Panc1 (cell line): ENCODE measurements at places on chromosomes 13 and 19. TPM values are rescaled to one million over a fixed set of nuclear protein-coding genes. Genes with fewer than 3 reads are reported as not detected.
A peak's percentile ranks its signal among the peaks of the same experiment; 100 is the strongest.

DNA sequence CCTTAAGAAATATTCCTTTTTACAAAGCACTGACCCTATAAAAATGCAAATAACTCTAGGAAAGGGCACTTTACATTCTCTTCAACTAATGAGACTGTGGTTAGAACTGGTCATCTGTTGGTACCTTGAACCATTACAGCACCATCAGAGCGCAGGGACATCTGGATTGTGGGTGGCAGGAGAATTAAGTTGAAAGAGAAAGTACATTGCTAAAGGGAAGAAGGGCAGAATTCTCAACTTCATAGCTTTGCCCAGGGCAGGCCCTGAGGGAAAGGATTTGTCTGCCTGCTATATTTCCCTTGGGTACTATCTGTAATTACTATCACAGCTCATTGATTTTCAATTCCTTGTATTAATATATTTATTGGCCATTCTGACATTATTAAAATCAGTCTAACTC is 196.8 kb downstream of the KLF12 start:
- no peaks in the 10 kb centered on the region for H3K27me3 ChIP-seq
- H3K4me1 ChIP-seq = peaks cover 7% of the 10 kb centered on the region
- no peak overlapping the region for H3K27ac ChIP-seq
- DNase-seq = no peak

- no peaks in the 10 kb centered on the region for H3K27me3 ChIP-seq
- no peak overlapping the region for H3K4me3 ChIP-seq
- no peak overlapping the region for H3K27ac ChIP-seq
- DNase-seq = no peak
- no peaks in the 10 kb centered on the region for H3K4me1 ChIP-seq
Observed at GRCh38 chr13:45473627-45474026, 8.9 kb downstream of the COG3 start.

DNA sequence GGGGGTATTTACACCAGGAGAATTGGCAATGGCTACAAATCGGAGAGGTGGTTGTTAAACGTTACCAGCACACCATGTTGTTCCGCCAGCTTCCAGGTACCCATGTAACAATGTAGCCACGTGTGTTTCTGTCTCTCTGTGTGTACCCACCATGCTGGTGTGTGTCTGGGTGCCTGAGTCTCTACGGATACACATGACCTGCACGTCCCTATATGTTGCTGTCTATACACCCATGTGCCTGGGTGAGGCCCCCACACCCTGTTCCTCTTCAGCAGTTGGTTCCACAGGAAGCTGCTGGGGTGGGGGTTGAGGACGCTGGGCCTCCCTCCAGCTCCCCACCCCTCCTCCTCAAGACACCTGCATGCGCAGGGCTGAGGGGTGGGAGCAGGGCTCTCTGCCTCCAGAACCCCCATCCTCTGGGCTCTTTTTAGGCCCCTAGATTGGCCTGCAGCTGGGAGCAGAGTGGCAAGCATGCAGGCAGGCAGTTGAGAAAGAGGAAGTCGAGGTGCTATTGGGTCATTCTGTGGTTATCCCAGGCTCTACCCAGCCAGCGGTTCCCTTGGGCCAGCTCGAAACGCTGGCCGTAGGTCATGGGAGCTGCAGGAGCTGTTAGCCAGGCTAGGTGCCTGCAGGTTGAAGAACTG is at the start of gene ARHGEF18:
Gene ARHGEF18 (plus strand): TSS at position 351 of the 644 bp plus-strand sequence. CDS start 13,954 bp downstream, outside the sequence.
- H3K36me3 ChIP-seq = no peaks in the 10 kb centered on the region
- no peak within 1 kb of the TSS for H3K27ac ChIP-seq
- H3K4me3 ChIP-seq = no peak within 1 kb of the TSS

GRCh38 chr19:49560358-49560900 is 19.9 kb downstream of the NOSIP start:
- H3K4me3 ChIP-seq = no peak overlapping the region
- H3K36me3 ChIP-seq = no peaks in the 10 kb centered on the region; the same call in 1 of the 2 replicates
- no peak for DNase-seq
- H3K27me3 ChIP-seq = no peaks in the 10 kb centered on the region
- no peak overlapping the region for H3K27ac ChIP-seq

DNA sequence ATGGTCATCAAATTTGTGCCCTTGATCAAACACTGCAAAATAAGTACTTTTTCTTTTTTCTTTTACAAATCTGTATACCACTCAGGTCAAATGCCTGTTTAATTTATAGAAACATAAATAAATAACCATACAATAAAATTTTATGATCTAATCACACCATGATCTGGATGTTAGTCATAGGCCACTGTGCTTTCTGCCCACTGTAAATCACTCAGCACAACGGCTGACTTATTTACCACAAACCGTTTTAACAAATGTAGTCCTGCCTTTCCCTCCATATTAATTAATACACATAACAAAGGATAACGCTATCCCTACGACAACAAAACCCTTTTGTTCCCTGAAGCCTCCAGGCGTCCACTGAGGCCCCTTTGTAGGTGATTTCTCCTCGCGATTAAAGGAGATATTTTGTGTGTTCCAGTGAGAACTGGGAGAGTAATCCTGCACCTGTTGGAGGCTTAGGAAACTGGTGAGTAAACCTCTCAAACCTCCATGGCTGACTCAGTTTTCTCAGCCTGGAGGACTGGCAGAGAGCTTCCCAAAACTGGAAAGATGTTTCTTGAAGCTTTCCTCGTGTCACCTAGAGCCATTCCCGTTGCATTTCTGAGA is 477.1 kb upstream of the SGCG start:
- no peak overlapping the region for H3K27ac ChIP-seq
- H3K36me3 ChIP-seq = no peaks in the 10 kb centered on the region
- no peaks in the 10 kb centered on the region for H3K4me1 ChIP-seq
- peak; percentile 4 for DNase-seq
- no peaks in the 10 kb centered on the region for H3K27me3 ChIP-seq

DNA sequence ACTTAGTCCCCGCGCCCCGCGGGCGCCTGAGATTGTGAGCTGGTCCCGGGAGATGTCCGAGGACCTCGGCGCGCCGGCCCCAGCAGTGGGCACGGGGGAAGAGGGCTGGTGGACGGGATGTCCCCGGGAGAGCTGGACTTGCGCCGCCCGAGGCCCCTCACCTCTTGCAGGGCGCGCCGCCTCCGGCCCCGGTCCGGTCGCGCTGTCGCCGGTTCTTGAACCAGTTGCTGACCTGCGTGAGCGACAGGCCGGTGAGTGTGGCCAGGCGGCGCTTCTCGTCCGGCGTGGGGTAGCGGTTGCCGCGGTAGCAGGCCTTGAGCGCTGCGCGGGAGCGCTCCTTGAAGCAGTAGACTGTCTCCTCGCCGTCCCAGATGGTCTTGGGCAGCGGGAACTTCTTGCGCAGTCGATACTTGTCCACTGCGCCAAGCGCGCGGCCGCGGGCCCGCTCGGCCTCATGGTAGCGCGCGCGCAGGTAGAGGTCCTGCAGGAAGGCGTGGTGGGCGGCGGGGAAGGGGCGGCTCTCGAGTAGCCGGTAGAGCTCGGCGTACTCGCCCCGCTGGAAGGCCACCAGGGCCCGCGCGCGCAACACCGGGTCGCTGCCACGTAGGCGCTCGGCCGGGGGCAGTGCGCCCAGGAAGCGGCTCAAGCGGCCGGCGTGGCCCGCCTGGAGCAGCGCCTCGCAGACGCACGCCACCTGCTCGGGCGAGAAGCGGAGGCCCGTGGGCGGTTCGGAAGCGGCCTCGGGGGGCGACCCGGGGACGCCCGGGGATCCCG is 984 bp downstream of the SIX5 start:
- no peak for DNase-seq
- no peaks in the 10 kb centered on the region; the same call in 1 of the 2 replicates for H3K36me3 ChIP-seq
- no peaks in the 10 kb centered on the region for H3K27me3 ChIP-seq
- peak overlapping the region; percentile 86 for H3K27ac ChIP-seq
- H3K4me3 ChIP-seq = peak overlapping the region; percentile 77

DNA sequence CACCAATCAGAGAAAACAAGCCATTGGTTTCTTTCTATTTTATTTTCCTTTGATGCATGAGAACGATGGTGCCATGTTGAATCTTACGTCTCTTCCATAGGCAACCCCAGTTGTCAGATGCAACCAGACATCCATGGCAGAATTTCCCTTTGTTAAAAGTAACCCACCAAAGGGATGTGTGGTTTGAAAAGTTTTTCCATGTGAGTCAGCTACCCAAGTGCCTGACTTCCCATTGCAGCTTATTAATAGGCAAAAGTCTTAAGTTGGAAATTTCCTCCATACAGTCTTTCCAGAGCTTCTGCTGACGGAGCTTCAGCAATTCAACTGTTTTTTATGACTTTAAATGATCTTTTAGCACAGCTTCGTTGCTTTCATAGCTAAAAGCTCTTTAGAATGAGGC is 73.8 kb upstream of the FAM216B start:
- H3K4me3 ChIP-seq = no peak overlapping the region
- H3K27ac ChIP-seq = no peak overlapping the region
- DNase-seq = no peak
- no peaks in the 10 kb centered on the region for H3K4me1 ChIP-seq
- H3K36me3 ChIP-seq = no peaks in the 10 kb centered on the region

- no peaks in the 10 kb centered on the region for H3K27me3 ChIP-seq
- no peaks in the 10 kb centered on the region for H3K36me3 ChIP-seq
- H3K4me3 ChIP-seq = no peak overlapping the region
- H3K27ac ChIP-seq = no peak overlapping the region
Observed at GRCh38 chr13:94061301-94061700, 418.2 kb downstream of the DCT start.

GRCh38 chr13:45292176-45292575 is 48.8 kb downstream of the TPT1 start:
- no peaks in the 10 kb centered on the region for H3K36me3 ChIP-seq
- no peak overlapping the region for H3K4me3 ChIP-seq
- no peak for DNase-seq
- H3K27ac ChIP-seq = no peak overlapping the region

DNA sequence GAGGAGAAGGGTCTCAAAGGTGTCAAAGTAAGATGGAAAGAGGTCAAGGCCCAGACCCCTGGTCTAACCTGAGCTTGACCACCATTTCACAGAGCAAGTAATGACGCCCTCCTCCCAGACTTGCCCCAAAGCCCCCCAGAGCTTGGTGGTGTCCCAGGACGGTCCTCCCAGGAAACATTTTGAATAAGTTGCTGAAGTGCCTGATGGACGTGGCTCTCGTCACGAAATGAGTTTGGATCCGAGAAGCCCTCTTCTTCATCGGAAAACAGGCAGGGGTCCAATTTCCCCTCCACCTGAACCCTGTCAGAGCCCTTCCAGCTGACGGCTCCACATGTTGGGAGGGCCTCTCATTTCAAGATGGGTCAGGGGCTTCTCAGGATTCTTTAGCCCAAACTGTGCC is 54.5 kb upstream of the TPM4 start:
- no peaks in the 10 kb centered on the region; the same call in 1 of the 2 replicates for H3K4me1 ChIP-seq
- H3K4me3 ChIP-seq = no peak overlapping the region
- no peak for DNase-seq
- H3K27ac ChIP-seq = no peak overlapping the region

GRCh38 chr19:4641132-4641531 is 1.8 kb downstream of the TNFAIP8L1 start:
- H3K36me3 ChIP-seq = peaks cover 4% of the 10 kb centered on the region; the same call in 1 of the 2 replicates
- no peaks in the 10 kb centered on the region; the same call in none of the 2 replicates for H3K4me1 ChIP-seq
- no peak for DNase-seq
- H3K27me3 ChIP-seq = no peaks in the 10 kb centered on the region
- no peak overlapping the region for H3K4me3 ChIP-seq
- no peak overlapping the region for H3K27ac ChIP-seq

DNA sequence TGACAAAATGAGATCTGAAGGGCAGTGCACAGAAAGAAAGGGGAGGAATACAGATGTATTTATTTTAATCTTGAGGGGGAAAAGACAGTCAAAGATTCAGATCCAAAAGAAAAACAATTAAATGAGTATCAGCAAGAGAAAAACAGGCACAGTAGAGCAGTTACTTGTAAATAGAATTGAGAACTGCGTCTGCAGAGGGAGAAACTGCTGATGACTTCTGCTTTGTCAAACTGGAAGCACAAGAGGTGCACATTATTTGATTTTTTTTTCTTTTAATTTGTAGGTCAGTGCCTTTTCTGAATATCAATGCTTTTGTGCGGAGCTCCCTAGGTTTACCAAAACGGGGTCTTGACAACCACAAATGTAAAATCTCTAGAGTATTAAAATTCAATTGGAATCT is 37.3 kb downstream of the EFNB2 start:
- no peak overlapping the region for H3K4me3 ChIP-seq
- DNase-seq = no peak
- no peaks in the 10 kb centered on the region for H3K27me3 ChIP-seq
- no peaks in the 10 kb centered on the region for H3K36me3 ChIP-seq
- no peak overlapping the region for H3K27ac ChIP-seq

DNA sequence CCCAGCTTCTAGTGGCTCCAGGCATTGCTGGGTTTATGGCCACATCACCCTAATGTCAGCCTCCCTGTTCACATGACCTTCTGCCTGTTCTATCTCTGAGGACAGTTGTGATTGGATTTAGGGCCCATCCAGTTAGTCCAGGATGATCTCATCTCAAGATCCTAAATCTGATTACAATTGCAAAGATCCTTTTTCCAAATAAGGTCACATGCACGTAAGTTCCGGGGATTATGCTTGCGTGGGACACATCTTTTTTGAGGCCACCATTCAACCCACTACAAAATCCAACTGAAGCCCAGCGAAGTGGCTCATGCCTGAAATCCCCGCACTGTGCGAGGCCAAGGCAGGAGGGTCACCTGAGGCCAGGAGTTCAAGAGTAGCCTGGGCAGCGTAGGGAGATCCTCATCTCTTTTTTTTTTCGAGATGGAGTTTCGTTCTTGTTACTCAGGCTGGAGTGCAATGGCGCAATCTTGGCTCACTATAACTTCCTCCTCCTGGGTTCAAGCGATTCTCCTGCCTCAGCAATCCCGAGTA is 12.3 kb downstream of the PLD3 start:
- no peaks in the 10 kb centered on the region for H3K36me3 ChIP-seq
- no peaks in the 10 kb centered on the region for H3K27me3 ChIP-seq
- peaks cover 4% of the 10 kb centered on the region; the same call in 1 of the 2 replicates for H3K4me1 ChIP-seq
- H3K4me3 ChIP-seq = no peak overlapping the region
- DNase-seq = no peak

DNA sequence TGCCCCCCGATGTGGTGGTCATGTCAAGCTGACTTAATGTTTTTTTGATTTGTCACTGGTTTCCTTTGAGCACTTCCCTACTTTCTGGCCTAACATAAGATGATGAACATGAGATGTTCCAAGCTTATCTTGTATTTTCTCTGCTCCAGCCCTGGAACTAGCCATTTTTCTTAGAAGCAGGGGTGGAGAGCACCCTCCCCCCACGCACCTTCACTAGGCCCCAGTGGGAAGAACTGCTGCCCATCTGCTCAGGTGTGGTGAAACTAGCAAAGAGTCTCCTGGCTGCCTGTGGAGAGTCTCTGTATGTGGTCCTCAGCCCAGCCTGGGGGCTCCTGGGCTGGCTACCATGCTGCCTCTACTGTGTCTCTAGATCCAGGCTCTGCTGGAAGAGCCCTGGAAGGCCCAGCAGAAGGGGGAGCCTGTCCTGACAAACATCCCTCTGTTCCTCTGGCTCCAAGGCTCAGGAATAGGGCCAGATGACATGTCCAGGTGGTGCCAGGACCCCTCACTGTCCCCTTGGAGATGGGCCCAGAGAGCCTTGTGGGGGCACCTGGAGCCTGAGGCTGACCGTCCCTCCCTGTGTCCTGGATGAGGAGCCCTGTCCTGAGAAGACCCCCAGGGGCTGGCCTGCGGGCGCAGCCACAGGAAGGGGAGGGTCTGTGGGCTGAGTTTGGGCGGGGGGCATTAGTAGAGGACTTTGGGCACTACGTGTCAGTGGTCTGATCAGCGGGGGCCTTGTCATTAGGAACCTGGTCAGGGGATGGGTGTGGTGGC is 4.8 kb upstream of the ZNF14 start:
- H3K36me3 ChIP-seq = no peaks in the 10 kb centered on the region
- DNase-seq = no peak
- no peaks in the 10 kb centered on the region for H3K27me3 ChIP-seq

SIGLEC5 gene
- not detected for total RNA-seq

SYCN gene
- 0.33 TPM for total RNA-seq

APOC1 gene
- total RNA-seq = 48.5 TPM

VSTM1 gene
- 1.5 TPM for total RNA-seq

ZNF471 gene
- total RNA-seq = not detected

ZSCAN22 gene
- total RNA-seq = 6.6 TPM

KCNJ14 gene
- total RNA-seq = 2.9 TPM

COQ8B gene
- 15.6 TPM for total RNA-seq

DIAPH3 gene
- 15.4 TPM for total RNA-seq

CFD gene
- 9.9 TPM for total RNA-seq
